Liver (tissue), 10 donors: ENCODE measurements at places on chromosomes 13 and 19. TPM values are rescaled to one million over a fixed set of nuclear protein-coding genes. Genes with fewer than 3 reads are reported as not detected.

GRCh38 chr19:8806661-8807060 is 25.4 kb downstream of the ZNF558 start:
- DNase-seq: no peak

DNA sequence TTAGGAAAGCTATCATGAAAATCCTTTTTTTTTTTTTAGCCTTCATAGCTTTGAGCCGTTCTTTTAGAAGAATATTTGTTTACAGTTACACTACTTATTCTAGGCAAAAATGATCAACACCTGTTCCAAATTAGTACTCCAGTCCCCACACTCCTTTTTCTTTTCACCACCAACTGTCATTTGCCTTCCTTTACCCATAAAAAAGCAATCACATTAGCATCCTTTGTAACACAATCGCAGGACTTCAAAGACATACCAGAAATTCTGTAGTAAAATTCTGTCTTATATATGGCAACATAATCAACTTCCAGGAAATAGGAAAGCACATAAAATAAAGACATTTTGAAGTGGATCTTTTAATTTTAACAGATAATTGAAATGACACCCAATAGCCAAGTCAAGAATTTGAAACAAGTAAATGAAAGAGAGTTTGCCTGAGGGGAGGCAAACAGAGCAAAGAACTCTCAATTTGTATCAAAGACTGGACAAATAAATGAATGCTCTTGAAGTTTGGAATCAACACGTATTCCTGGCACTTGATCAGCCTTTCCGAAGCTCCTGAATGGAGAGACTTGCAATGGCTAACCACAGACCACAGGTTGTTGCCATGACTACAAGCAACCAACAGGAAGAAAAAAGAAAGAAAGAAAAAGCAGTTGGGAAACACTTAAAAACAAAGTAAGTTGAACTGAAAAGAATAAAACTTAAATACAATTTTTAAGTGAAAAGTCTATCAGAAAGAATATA is 206.8 kb downstream of the PCDH9 start:
- no peak for DNase-seq

DNA sequence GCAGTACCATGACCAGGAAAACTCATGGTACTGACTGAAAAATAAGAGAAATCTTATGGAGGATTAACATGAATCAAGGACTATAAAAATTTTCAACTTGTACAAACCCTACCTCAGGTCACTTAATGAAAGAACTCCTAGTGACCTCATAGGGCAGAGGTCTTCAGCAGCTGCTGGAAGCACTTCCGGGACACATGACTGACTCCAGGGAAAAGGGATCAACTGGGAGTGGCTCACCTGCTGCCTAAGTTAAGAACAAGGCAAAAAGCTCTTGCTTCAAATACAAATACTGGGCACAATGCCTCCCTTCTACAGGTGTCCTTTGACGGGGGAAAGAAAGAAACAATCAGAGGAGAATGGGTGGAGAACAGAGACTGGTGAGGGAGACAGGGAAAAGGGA is 18.6 kb downstream of the DOCK9 start:
- DNase-seq: no peak

DNA sequence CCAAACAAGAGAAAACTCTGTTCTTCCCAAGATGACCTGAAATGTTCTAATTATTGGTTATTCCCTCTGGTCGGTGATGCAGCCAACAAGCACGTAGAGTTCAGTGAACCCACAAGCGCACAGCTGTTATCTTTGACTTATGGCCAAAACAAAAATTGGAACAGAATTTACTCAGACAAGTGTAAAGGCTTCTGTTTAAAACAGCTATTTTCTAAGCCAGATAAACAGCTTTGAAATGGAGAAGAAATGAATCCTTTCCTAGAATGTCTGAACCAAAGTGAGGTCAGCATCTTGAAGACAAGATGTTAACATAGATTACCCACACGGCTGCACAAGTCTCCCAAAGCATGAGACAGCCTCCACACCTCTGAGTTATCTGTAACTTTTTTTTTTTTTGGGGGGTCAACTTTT is 669.2 kb downstream of the DIAPH3 start:
- no peak for DNase-seq

Gene OR4F17
- polyA plus RNA-seq: not detected

Gene NDUFA11
- 319 TPM for polyA plus RNA-seq
